ENCODE measurements at places on chromosomes 1 and 21.

DNA sequence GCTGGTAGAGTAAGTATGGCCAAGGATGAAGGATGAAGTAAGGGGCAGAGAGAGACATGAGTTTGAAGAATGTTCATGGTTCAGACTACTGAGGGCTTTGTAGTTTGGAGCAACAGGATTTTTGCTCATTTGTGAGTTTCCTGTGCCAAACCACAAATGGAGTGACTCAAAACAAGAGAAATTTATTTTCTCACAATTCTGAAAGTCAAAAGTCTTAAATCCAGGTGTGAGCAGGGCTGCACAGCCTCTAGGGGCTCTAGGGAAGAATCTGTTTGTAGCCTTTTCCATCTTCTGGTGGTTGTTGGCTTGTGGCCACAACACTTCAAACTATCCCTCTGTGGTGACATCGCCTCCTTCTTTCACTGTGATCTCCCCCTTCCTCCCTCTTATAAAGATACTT is 58.9 kb downstream of the RHOU start:
- no peak for ATAC-seq

- ATAC-seq, result peak; percentile 44
Observed at GRCh38 chr1:107963601-107964335, 1.2 kb downstream of the VAV3 start.

DNA sequence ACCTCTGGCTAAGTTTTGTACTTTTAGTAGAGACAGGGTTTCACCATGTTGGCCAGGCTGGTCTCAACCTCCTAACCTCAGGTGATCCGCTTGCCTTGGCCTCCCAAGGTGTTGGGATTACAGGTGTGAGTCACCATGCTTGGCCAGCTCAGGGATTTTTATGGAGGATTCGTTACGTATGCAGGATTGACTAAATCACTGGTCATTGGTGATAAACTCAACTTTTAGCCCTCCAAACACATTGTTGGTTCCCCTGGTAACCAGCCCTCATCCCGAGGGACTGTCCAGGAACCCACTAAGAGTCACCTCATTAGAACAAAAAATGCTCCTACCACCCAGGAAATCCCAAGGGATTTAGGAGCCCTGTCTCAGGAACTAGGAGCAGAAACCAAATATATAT is 40.4 kb downstream of the ST3GAL3 start:
- no peak for ATAC-seq

DNA sequence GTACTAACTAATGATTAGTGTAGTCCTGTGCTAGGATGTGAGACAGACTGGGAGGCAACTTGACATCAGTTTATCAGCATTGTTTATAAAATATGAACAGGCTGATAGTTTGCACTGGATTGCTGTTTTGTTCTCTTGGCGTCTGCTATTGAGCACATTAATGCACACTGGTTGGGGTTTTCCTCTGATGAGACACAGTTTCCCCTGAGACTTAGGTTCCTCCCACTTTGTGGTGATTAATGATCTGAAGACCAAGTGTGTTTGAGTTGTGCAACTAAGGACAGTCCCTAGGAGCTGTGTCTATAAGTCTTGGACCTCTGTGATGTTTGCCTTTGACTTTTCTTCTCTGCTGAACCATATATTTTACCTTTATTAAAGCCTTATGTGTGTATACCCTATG is 1015.4 kb downstream of the AMY1C start:
- no peak for ATAC-seq

- peak; percentile 90 for ATAC-seq
Observed at GRCh38 chr21:32371913-32372314, 20.9 kb downstream of the URB1 start.

Measured in esophagus mucosa (tissue), 1 donor.